ENCODE measurements at places on chromosomes 6 and 20.

- no peak for DNase-seq
These were observed 4.5 kb upstream of the TNFAIP3 start for GRCh38 chr6:137862419-137863090.

DNA sequence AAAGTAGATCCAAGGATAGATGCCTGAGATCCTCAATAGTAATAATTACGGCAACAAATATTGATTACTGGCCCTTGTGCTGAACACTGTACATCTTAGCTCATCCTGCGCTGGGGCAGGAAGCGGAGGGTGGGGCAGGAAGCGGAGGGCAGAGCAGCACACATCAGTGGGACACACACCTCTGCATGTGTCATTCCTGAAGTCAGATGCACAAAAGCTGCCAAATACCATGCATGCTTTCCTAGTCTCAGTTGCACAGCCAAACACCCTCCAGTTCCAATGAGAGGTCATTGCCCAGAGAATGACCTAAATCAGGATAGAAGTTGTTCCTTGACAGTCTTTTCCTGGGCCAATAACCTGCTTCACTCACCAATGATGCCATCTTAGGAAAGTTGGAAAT is 74.4 kb upstream of the FOXC1 start:
- no peak for DNase-seq

DNA sequence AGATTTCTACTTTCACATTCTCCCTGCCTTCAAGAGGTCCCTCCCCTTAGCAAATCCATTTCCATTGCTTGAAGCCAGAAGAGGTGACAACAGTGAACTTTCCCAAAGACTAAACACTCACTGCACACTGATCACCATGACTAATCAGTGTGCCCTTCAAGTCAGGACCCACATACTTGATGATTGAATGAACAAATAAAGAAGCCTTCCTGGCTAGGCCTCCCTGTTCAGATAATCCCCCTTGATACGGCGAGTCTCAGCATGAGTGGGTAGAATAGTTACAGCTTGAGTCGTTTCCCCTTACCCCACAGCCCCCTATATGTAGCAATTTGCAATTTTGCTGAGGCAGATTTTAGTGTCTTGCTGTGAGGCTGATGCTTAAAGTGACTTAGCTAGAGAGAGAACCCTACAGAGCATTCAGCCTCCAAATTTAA is 102.2 kb downstream of the UNC5CL start:
- DNase-seq: no peak

DNA sequence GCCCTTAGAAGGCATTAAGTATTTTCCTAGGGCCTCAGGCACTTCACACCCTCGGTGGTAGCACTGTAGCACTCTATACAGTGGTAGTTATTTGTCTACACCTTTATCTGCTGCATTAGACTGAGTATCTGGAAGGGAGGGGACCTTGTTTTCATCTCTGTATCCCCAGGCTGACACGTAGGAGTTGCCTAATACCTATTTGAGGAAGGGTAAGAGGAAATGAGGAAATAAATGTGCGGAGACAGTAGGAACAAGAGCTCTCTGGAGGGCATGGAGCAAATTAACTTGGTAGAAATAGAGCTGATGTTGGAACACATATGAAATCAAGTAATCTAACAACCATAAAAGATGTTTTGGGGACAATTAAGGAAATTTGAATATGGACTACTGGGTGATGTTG is 3.9 kb downstream of the CNPY3 start:
- no peak for DNase-seq

DNA sequence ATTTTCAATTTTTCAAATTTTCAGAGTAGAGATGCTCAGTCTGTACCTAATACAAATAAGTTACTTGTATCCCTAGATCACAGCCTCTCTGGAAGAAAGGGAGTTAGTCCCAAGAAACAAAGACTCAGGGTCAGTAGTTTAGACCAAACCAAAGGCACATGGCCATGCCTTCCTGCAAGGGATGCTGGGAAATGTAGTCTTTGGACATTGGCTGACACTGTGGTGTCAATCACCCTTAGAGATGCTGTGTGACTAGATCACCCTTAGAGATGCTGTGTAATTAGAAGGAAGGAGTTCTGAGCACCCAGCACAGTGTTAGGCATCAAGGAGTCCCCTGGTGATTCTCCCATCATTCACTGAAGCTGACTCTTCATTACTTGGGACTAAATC is 202.1 kb downstream of the NFATC2 start:
- no peak for DNase-seq

GRCh38 chr6:138386897-138387296 is 9.2 kb downstream of the SMIM28 start:
- DNase-seq: no peak

GRCh38 chr6:38528196-38528965 is 111.3 kb downstream of the BTBD9 start:
- DNase-seq: no peak

GRCh38 chr6:169862043-169862891 is 110.8 kb downstream of the ERMARD start:
- no peak for DNase-seq

- no peak for DNase-seq
These were observed 56.5 kb upstream of the ADGRF1 start for GRCh38 chr6:47098570-47098993.

DNA sequence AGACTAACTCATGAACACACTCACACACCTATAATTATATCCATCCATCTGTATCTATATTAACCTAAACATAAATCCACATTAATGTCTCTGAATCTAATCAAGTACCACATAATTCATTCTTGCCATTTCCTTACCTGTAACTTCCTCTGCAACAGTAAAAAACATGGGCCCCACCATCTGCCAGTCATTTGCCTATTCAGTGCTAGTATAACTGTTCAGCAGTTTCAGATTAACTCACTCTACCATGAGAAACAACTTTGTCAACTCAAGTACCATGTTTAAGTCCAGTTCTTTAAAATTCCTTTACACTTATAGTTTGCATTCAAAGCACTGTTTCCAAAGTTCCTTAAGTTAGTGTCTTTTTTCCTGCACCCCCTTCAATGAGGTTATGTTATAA is 68.8 kb downstream of the LAMP5 start:
- no peak for DNase-seq

DNA sequence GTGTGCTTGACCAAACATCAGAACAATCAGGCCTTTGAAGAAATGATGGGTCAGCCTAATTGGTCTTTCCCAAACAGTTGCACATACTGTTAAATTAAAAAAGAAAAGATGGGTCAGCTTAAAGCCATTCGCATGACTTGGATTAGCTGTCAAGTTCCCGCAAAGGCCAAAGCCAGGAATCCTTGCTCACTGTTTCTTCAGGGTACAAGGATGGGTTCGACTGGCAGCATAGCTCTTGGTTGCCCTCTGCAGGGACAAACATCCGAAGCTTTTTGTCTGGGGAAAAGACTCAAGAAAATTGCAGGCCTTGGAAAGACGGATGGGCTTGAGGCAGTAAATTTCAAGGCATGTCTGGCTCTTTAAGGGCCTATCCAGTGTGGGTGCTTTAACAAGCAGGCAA is 168.0 kb downstream of the HDGFL1 start:
- no peak for DNase-seq

DNA sequence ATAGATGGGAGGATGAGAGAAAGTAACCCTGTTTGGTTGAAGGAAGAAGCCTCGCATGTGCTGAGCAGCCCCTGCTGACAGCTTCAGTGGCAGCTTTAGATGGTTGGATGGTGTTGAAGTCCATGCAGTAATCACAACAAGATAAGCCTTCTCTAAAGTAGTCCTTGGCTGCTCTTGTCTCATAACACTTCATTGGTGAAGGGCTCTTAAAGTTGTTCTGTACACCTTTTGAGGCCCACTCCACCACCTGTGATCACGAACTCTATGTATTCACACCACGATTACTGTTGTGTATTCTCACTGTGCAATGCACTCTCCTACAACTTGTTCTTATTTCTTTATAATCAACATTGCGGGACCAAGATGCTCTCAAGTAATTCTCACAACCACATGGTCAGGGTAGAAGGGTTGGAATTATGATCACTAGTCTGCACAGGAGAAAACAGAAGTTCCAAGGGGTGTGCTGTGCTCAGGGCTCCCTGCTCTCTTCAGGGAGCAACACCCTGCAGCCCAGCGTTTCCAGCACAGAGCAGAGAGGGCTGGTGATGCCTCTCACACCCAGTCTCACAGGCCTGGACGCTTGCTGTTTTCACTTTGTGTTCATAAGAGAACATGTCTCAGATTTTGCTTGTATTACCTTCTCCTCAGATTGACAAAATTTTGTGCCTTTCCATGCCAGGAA is 294.4 kb downstream of the SMOC2 start:
- DNase-seq: no peak

GRCh38 chr6:149723771-149724417 is 6.0 kb upstream of the LATS1 start:
- DNase-seq: no peak

- no peak for DNase-seq
These were observed 26.3 kb downstream of the GNL1 start for GRCh38 chr6:30530014-30530413.

GRCh38 chr6:144467172-144467762 is 182.1 kb downstream of the UTRN start:
- no peak for DNase-seq

DNA sequence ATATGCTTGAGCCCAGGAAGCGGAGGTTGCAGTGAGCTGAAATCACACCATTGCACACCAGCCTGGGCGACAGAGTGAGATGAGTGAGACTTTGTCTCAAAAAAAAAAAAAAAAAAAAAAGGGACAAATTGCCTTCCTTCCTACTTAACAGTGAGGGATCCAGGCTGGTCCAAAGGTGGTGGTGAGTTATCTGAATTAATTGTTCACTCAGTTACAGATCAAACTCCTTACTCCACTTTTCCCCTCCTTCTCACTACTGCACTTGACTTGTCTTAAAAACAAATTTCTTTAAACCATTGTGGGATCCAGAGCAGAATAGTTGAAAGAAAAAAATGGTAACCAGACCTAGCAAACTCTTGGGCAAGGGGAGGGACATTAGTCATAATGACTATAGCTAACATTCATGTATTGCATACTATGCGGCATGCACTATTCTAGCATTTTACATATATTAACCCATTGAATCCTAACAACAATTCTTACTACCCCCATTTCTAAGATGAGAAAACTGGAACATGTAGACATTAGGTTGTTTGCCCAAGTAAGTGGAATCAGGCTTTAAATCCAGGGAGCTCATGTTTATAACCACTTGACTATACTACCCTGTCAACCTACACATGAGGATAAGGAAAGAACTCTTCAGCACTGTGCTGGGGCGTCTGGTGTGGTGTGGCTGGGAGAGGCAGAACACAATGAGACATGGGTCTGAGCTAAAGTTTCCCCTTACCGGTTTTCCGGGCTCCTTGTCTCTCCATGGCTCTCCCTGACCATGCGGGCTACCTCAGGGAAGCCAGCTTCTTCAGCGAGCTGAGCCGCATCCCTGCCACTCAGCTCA is 1.5 kb downstream of the GPANK1 start:
- DNase-seq: no peak

DNA sequence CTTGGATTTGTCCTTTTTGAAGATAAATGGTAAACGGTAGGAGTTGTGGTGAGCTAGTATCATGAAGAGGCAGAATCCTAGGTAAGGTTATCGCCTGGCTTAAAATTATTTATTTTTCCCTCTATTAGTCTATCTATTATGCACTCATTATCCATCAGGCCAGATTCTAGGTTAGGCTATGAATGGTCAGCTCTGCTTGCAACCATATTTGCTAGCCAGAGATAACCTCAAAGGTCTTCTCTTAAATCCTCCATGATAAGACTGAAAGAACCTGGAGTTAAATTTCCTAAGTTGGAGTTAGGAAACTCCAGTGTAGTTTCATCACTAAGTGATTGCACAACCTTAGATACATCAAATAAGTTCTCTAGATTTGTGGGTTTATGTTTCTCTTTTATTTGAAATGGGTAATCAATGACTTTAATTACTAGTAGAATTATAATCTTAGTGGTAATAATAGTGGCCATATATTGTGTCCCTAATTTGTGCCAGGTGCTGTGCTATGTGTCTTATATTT is 302.1 kb upstream of the RUNX2 start:
- no peak for DNase-seq

- DNase-seq: peak; percentile 77
These were observed 136.6 kb downstream of the GMDS start for GRCh38 chr6:2108700-2109306.

DNA sequence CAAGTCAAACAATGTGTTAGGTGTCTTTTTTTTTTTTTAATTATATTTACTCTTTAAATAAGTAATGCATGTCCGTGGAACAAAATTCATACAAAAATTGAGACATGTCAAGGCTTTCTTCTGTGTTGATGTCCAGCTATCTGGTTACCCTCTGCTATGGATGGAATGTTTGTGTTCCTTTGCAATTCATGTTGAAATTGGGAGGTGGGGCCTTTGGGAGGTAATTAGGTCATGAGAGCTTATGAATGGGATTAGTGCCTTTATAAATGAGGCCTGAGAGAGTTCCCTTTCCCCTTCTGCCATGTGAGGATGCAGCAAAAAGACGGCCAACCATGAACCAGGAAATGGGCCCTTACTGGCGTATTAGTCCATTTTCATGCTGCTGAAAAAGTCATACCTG is 83.1 kb upstream of the KCNG1 start:
- DNase-seq: no peak

- no peak for DNase-seq
These were observed 11.0 kb downstream of the BTNL2 start for GRCh38 chr6:32396028-32396427.

- no peak for DNase-seq
These were observed 53.9 kb downstream of the OTOR start for GRCh38 chr20:16801919-16802651.

- DNase-seq: no peak
These were observed 282.8 kb downstream of the RNGTT start for GRCh38 chr6:88680654-88681053.

- no peak for DNase-seq
These were observed 24.9 kb downstream of the ZNF334 start for GRCh38 chr20:46488451-46488850.

DNA sequence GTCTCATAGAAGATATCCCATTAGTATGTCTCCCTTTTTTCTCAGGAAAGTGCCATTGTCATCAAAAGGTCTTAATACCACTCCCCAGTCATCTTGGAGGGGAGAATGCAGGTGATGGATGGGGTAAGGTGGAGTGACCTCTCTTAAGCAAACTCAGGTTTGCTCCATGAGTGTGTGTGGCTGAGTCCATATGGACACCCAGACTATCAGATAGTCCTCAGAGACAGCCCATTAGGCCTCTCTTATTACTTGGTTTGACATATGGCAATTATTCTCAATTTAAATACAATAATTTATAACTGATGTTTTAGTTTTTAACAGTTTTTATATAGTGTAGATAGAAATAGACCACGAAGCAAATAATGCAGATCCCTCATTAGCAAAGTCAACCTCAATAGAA is 23.2 kb downstream of the LAMA4 start:
- DNase-seq: no peak

- DNase-seq: no peak
These were observed 7.3 kb downstream of the VWA7 start for GRCh38 chr6:31769684-31770371.

All from NCI-H1436 treated with DMSO at 0.1 percent for 48 hours (cell line).